ENCODE measurements at places on chromosomes 16 and 17.

DNA sequence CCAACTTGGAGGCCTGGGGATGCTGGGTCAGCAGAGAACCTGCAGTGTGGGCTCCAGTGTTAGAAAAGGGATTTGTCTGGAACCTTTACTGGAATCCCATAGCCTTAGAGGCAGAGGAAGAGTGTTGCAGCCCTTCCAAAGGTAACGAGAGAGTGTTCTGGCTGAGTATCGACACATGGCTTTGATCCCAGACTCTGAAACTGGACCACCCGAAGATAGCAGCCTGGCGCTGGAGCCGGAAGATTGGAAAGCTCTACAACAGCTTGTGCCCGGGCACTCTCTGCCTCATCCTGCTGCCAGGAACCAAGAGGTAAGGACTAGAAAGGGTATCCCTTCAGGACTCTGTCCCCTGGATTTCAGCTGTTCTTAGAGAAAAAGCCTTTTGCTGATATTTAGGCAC lies 39.7 kb downstream of the REXO5 start:
- no peak for DNase-seq

DNA sequence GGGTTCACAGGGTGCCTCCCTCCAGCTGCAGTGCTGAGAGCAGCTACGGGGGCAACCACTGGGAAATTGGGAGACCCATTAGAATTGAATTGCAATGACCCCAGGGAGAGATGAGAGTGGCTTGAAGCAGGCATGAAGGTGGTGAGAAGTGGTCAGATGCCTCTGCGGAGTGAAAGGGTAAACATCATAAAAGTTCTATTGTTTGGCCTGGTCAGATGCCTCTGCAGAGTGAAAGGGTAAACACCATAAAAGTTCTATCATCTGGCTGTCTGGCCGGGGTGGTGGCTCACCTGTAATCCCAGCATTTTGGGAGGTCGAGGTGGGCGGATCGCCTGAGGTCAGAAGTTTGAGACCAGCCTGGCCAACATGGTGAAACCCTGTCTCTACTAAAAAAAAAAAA lies 53.5 kb downstream of the TNFRSF13B start:
- no peak for DNase-seq

DNA sequence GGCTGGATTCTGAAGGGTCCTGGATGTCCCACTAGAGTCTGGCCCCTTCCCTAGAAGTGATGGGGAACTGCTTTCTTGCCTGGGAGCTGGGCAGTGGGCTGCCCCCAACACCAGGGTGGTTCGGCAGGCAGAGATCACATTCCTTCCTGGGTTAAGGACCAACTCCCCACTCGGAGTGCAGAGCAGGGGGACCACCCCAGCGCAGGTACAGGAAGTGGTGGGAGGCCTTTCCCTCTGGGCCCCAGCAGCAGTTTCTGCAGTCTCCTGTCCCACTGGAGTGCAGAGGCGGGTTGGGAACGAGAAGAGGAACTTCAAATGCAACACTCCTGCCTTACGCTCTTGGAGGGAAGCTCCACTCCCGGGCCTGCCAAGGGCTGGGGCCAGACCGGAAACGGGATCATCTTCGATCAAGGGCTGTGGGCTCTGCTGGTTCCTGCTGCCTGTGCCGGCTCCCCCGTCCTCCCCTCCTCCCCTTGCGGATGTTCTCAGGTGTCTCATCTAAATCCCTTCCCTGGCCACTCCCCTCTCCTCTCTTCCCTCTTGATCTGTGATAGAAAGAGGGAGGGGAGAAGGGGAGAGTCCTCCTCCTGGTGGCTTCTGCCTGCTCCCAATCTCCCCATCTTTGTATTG lies 9.0 kb upstream of the NGFR start:
- no peak for DNase-seq

DNA sequence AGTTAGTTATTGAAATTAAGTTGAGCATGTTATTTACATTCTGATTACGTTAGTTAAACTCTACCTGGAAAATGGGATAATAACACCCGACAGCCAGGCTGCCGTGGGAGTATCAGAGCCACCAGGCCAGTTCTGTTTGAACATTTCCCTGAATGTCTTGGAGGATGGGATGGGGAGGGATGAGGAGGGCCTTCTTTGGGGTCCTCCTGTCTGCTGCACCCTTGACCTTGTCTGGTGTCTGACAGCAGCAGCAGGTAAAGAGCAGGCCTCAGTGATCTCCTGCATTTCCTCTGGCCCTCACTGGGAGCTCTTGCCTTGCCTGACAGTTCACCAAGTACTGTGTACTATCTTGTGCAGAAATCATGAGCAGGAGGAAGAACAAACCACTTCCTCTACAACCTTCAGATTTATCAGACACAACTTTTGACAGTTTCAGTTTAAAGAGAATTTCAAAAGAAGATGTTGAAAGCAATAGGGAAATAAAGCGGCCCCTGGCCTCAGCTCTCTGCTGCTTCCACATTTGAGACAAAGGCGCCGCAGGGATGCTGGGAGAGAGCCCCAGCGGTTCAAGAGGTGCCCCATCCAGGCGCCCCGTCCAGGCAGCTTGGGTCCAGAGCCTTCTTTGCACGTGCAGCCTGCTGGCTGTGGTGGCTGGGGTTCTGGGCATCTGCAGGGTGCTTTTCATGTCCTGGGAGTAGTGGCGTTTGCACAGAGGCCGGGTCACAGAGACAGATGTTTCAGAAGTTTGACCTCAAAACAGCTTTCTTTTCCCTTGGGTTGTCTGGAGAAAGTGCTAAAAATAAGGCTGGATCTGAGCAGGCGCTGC lies 25.3 kb downstream of the CMIP start:
- DNase-seq: no peak

DNA sequence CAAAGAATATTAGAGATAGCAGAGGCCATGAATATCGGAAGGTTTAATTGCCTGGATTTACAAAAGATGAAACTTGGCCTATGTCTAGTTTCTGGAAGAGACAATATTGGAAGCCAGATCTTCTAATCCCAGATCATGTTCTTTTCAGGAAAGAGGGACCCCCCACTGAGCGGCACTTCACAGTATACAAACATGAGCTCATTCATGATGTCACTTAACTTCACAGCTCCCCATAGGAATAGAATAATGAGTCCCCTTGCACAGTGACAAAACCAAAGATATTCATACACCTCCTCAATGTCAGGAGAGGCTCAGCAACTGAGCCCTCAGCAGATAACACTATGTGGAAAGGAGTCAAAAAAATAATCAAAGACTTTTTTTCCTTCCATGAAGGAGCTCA lies 147.5 kb downstream of the CDH11 start:
- no peak for DNase-seq

DNA sequence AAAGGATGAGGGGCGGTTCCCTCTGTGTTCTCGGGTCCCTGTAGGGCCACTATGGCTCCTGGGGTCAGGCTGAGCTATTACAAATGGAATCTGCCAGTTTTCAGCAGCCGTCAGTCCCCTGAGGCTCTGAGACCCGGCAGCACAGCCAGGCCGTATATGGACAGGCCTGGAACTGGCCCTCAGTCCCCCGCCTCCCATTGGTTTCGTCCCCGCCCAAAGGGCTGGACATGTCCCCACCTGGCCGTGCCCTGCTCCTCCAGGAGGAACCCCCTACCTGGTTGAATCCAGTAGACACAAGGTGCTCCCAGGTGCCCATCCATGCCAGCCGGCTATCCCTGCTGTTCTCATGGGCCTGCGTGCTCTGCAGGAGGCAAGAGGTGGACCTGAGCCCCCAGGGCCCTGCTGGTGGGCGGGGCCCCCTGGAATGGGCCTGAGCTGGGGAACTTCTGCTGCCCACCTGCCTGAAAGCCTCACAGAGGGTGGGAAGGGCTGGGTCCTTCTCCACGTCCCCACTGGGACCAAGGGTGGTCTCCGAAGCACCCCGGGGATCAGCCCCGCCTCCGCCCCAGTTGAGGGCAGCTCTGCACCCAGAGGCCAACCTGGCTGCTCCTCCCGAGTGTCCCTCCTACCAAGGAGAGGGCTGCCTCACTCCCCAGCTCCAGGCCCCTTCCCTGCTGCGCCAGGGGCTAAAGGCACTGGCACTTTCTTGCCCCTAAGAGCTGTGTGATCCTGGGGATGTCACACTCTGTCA lies 16.8 kb downstream of the VASN start:
- DNase-seq: no peak

DNA sequence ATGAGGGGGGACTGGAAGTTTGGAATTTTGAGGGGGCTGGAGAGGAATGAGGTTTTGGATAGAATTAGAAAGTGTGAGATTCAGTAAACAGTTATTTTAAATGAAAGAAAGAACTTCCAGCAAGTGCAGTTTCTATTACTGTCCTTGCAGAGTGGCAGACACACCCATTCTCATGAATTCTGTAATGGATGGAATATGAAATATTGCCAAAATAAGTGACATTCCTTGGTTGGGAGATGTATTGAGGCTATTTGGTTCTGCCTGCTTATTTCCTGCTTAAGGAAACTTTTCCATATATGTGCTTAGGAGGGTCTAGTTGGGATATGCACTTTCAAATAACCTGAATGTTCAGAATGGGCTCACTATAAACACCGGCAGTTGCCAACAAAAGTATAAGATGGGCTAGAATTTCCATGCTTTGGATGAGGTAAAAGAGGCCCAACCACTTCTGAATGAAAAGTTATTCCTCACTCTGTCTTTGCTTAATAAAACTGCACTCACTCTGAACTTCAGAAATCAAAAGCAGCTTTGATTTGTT lies 434.4 kb downstream of the CA10 start:
- no peak for DNase-seq

DNA sequence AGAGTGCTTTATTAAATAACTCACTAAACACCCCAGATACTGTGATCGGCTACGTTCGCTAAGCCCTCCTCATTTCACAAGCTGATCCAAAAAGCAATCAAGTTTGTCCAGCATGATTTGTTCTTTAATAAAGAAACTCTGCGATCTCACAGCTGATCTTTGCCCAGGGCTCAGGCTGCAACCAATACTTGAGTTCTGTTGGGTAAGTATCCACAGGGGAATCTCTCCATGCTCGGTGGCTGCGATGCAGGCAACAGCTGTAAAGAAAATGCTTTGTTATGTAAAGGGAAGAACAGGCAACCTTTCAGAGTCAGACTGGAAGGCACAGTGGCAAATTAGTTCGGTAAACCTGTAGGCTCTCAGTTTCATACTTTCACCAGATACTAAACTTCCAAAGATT lies 67.5 kb downstream of the SHISA6 start:
- no peak for DNase-seq

GRCh38 chr16:25570131-25570530 lies 121.6 kb upstream of the HS3ST4 start:
- DNase-seq: no peak

DNA sequence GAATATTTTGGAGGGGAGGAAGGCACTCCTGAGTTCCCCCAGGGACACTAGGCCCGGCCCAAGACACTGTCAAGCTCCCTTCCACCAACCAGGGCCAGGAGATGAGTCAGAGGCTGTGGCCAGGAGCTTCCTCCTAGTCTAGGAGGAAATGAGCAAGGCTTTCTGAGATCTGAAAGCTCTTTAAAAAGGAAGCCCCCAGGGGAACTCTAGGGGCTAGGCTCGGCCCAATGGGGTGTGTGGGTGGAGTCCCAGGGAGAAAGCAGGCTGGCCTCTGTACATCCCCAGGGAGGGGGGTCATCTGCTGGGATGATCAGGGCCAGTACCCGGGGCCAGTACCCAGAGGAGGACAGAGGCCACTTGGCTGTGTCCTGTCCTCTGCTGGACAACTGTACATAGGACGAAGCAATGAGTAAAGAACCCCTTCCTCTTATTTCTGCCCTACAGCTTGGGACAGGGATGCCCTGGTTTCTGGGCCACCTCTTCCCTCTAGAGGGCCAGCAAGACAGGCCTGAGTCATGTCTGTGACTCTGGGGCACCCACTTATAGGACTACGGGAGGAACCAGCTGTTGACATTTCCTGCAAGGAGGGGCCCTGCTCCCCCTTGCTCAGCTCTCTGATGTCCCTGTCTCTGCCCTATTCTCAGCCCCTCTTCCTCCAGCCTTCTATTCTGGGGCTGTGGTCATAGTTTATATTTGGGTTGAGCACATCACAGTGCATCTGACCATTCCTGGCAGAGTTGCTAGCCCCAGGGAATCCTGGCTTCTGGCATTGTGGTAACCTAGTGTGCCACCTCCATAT lies 2.7 kb downstream of the FHOD1 start:
- DNase-seq: no peak

All from cortex of kidney (tissue), 1 donor.